ENCODE measurements at places on chromosomes 1 and 21.

DNA sequence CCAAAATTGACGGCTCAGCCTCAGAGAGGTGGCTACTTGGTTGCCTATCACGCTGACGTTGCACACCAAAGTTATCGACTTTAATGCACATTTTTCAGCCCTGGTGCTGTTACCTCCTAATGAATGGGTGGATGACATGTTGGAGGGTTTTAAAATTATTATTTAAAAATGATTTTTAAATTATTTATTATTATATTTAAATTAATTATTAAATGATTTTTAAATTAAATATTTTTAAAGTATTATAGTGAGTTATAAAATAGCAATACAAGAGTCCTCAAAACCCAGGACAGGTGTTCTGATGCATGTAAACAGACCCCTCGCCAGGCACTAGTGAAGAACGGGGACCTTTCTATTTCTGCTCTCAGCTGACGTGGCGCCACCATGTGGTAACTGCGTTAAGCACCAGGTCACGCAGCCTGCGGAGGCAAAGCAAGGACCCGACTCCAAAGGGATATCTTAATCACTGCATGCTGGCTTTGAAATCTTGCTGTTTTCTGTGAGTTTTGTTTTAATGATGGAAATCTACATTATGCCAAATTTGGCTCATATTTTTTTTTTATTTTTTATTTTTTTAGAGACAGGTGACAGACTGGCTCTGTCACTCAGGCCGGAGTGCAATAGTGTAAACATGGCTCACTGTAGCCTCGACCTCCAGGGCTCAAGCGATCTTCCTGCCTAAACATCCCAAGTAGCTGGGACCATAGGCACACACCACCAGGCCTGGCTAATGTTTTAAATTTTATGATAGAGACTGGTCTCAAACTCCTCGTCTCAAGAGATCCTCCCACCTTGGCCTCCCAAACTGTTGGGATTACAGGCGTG is 22.6 kb downstream of the CASP9 start:
- peak; percentile 1 for DNase-seq

GRCh38 chr1:99768524-99769245 is 2.2 kb upstream of the FRRS1 start:
- no peak for DNase-seq

GRCh38 chr1:100250264-100250663 is 630 bp upstream of the DBT start:
- DNase-seq: no peak

DNA sequence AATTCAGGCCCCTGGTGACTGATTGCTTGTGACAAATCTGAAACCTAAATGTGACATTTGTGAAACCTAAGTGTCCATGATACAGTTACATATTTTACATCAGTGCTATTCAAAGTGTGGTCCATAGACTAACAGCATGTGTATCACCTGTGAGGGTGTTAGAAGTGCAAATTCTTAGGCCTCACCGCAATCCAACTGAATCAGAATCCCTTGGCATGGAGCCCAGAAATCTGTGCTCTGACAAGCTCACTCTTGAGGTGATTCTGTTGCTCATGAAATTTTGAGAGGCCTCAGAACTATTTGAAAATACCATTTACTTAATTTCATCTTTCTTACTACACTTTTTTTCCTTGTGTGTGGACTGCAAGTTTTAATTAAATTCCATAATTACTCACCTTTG is 587.9 kb downstream of the ADGRL2 start:
- DNase-seq: no peak

DNA sequence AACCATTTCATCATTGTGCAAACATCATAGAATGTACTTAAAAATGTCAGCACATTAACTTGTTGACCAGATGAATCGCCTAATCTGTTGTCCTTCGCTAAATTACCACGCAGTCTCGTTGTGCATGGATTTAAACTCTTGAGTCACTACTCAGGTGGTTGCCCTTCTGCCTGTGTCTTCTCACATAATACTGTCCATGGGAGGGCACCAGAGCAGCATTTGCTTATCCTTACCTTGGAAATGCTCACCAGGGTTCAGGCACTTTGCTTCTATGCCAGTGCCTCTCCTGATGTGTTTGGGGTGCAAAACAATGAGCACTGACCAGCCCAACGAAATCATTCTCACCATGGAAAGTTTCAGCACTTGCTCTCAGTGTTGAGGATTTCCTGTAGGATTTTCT is 559.9 kb downstream of the RWDD3 start:
- DNase-seq: no peak

GRCh38 chr1:116906812-116907211 is 2.9 kb upstream of the PTGFRN start:
- no peak for DNase-seq

DNA sequence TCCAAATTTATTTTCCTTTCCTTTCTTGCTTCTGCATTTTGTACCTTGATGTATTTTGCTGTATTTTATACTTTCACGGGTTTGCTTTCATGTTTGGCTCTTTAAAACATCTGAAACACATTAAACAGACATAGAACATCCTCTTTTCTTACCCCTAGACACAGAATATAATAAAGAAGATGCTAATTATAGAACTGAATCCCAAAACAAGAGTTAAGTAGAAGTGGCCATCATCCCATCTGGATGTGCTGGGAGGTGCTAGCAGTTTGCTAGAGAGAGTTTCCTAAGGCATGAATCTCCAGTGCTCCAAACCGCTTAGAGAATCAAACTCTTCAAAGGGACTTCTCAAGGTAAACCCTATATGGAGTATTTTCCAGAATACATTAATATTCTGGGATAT is 53.9 kb upstream of the GNG12 start:
- no peak for DNase-seq

DNA sequence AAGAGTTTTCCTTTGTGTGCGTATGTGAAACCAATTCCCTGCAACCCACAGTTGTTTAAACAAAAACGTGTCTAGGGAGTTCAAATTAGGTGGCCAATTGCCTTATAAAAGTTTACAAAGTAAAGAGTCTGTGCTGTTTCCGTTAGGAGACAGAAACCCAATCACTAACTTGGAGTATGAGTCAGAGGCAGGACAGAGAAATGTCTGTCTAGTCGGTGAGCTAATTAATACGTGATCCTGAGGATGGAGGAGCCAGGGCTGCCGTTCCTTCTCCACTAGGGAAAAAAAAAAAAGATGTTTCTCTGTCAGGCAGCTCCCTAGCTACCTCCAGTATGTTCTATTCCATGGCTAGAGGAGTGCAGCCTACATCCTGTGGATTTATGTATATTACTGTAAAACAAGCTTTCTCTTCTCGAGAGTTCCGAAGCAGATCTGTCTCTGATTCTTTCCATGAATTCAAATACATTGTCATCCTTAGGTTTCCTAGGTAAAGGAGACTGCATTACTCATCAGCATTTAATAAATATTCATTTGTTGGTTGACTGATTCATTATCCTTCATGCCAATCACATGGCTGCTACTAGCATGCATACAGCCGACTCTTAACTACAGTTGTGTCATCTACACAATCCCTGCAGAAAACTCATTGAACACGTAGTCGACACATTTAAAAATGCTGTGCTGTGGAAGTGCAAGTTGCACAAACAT is 430.6 kb downstream of the KIF26B start:
- no peak for DNase-seq

- DNase-seq: peak; percentile 62
Measured at GRCh38 chr1:86833461-86834215, 80.3 kb downstream of the SELENOF start.

- no peak for DNase-seq
Measured at GRCh38 chr1:147618077-147618569, 52.2 kb downstream of the ACP6 start.

DNA sequence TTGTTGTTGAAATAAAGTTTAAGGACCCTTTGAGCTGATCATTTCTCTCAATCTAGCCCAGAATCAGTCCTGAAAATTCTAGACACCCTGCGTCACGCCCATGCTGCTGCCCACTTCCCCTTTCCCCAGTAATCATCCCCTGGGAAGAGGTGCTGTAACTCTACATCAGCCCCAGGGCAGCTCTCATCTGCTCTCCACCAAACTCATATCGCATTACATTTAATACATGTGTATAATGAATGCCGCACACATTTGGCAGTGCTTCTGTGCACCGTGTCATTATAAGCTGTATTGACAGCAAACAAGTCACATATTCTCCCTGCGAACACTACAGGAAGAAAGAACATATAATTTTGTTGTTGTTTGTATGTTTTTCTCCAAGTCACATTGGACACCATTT is 539.7 kb upstream of the DAB1 start:
- DNase-seq: peak; percentile 90

All from NCI-H1436 treated with DMSO at 0.1 percent for 48 hours (cell line).